Left lung (tissue), 14 donors: ENCODE measurements at places on chromosomes 16 and 17. TPM values are rescaled to one million over a fixed set of nuclear protein-coding genes. Genes with fewer than 3 reads are reported as not detected.

CPD gene
- total RNA-seq: 124 TPM

DGKE gene
- total RNA-seq: 7.3 TPM

PLA2G10 gene
- 18.6 TPM for total RNA-seq

ZNF652 gene
- 46.8 TPM for total RNA-seq

RGS9 gene
- total RNA-seq: 4.0 TPM

CDH15 gene
- total RNA-seq: 1.6 TPM

LDHD gene
- 7.3 TPM for total RNA-seq

KIF2B gene
- total RNA-seq: not detected

DNA sequence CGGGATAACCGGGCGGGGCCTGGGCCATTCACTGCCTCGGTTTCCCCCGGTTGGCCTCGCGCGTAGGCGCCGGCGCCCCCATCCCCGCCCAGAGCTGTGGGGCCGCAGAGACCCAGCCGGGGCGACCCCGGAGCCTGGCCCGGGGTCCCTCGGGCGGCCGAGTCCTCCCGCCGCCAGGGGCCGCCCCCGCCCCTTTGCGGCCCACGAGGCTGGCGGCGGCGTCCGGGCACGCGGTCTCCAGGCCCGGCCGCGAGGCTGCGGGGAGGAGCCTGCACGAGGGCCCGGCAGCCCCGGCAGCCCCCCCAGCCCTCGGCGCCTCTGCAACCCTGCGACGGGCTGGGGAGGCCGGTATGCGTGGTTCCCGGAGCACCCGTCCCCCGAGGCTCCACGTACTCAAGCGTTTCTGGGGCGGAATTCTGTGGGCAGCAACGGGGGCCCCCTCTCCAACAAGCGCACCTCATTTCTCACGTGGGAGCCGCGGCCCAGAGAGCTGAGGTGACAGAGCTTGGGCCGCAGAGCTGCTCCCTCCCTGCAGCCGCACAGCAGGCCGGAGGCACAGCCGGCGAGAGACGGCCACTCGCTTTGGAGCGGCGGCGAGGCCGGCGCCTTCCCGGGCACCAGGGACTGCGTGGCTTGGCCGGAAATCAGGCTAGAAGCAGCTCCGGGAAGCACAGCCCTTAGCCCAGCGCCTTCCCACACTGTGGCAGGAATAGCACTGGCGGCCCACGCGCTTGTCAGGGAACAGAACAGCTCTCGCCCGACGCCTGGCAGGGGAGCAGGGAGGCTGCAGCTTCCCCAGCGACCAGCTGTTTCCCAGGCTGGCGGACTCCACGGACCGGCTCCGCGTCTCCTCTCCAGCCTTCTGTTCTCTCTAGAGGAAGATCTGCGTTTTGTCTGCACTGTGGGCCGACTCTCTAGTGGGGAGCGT is 867 bp upstream of the LIMD2 start:
- peak overlapping the region; percentile 84 for H3K27ac ChIP-seq
- H3K4me1 ChIP-seq: peaks cover 3% of the 10 kb centered on the region
- no peaks in the 10 kb centered on the region for H3K27me3 ChIP-seq
- DNase-seq: peak; percentile 29
- H3K36me3 ChIP-seq: peaks cover 32% of the 10 kb centered on the region

DNA sequence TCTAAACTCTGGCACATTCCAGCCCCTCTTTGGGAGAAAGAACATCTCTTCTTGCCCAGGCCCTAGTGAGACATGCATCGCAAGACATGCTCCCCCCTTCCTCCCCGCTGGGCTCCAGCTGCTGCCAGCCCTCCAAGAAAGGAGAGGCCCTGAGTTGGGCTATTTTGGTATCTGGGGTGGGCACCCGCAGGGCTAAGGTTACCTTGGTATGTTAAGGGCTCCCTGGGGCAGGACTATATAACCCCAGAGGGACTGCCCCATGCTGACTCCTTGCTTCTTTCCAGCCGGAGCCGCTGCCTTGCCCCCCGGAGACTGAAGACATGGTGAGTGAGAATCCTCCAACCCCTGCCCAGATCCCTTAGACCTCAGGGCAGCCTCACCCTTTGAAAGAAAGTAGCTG is at the start of gene MYL11:
Gene MYL11, plus strand, starts transcription at position 265 of the 400 bp plus-strand sequence. Its CDS starts 56 bp downstream, at position 321.
- H3K4me3 ChIP-seq: no peak within 1 kb of the TSS
- peaks cover 31% of the 10 kb centered on the region for H3K4me1 ChIP-seq
- no peaks in the 10 kb centered on the region for H3K36me3 ChIP-seq
- H3K27me3 ChIP-seq: no peaks in the 10 kb centered on the region
- H3K27ac ChIP-seq: no peak within 1 kb of the TSS

DNA sequence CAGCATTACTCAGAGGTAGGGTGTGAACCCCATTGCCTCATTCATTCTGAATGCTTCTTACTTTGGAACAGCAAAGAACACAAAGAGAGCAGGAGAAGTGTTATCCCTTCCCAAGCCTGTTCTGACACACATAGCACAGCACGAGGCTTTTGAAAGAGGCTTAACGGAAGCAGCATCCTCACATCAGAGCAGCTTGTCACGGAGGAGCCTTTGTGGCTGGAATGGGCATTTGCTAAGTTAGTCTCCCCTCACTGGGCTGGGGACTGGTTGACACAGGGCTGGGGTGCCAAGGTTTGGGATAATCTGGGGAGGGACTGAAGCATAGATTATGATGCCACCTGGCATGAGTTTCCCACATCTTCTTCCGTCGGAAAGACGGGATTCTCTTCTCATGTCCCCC is 167.5 kb upstream of the DNAH9 start:
- DNase-seq: no peak
- H3K27me3 ChIP-seq: no peaks in the 10 kb centered on the region
- H3K4me3 ChIP-seq: no peak overlapping the region
- H3K36me3 ChIP-seq: no peaks in the 10 kb centered on the region
- no peak overlapping the region for H3K27ac ChIP-seq

DNA sequence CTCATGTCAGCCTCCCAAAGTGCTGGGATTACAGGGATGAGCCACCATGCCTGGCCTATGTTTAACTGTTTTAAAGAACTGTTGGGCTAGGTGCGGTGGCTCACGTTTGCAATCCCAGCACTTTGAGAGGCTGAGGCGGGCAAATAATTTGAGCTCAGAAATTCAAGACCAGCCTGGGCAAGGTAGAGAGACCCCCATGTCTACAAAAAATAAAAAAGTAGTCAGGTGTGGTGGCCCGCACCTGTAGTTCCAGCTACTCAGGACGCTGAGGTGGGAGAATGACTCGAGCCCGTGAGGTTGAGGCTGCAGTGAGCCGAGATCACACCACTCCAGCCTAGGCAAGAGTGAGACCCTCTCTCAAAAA is 1.9 kb upstream of the ITGAL start:
- H3K27me3 ChIP-seq: no peaks in the 10 kb centered on the region
- peaks cover 60% of the 10 kb centered on the region for H3K4me1 ChIP-seq
- H3K4me3 ChIP-seq: no peak overlapping the region
- peak overlapping the region; percentile 88 for H3K27ac ChIP-seq
- no peaks in the 10 kb centered on the region for H3K36me3 ChIP-seq
- DNase-seq: no peak

- H3K4me1 ChIP-seq: no peaks in the 10 kb centered on the region
- H3K36me3 ChIP-seq: no peaks in the 10 kb centered on the region
- no peak overlapping the region for H3K27ac ChIP-seq
- H3K4me3 ChIP-seq: no peak overlapping the region
- H3K27me3 ChIP-seq: no peaks in the 10 kb centered on the region
Measured at GRCh38 chr17:44518032-44518431, 14.8 kb upstream of the GPATCH8 start.

- H3K4me1 ChIP-seq: peaks cover 42% of the 10 kb centered on the region
- no peak overlapping the region for H3K4me3 ChIP-seq
- no peaks in the 10 kb centered on the region for H3K36me3 ChIP-seq
- no peaks in the 10 kb centered on the region for H3K27me3 ChIP-seq
- H3K27ac ChIP-seq: peak overlapping the region; percentile 75
Measured at GRCh38 chr16:48535831-48536613, 74.0 kb downstream of the N4BP1 start.

DNA sequence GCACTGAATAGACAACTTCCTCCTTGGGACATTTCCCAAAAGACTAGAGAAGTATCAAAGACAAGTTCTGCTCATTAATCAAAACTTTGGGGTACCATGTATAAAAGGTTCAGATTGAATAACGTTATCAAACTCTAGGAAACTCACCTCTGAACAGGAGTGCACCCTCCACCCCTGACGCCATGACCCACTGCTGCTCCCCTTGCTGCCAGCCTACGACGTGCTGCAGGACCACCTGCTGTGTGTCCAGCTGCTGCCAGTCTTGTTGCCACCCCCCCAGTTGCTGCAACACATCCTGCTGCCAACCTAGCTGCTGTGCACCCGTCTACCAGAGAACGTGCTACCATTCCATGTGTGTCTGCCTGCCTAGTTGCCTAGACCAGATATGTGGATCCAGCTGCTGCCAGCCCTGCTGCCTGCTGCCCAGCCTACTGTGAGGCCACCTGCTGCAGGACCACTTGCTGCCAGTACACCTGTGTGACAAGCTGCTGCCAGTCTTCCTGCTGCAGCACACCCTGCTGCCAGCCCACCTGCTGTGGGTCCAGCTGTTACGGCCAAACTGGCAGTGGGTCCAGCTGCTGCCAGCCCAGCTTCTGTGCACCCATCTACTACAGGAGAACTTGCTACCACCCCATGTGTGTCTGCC is 13.8 kb upstream of the KRTAP9-2 start:
- H3K4me3 ChIP-seq: no peak overlapping the region
- no peaks in the 10 kb centered on the region for H3K36me3 ChIP-seq
- no peaks in the 10 kb centered on the region for H3K27me3 ChIP-seq
- no peak overlapping the region for H3K27ac ChIP-seq
- H3K4me1 ChIP-seq: no peaks in the 10 kb centered on the region
- DNase-seq: peak; percentile 53

DNA sequence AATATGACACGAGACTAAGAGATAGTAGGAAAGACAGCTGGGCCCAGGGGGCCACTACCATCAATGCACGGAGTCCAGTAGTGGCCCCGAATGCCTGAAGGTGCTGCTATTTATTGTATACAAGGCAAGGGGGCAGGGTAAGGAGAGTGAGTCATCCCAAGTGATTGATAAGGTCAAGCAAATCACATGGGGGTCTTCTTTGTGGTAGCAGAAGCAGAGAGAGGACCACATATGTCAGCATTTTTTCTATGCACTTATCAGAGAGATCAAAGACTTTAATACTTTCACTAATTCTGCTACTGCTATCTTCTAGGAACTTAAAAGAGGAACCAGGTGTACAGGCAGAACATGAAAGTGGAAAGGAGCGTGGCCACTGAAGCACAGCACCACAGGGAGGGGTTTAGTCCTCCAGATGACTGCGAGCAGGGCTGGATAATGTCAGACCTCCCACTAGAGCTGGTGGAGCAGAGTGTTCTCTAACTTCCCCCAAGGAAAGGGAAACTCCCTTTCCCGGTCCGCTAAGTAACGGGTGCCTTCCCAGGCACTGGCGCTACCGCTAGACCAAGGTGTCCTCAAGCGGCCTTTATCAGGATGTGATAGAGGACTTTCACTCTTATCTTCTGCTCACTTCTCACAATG is 26.4 kb upstream of the ARL4D start:
- peaks cover 8% of the 10 kb centered on the region for H3K4me1 ChIP-seq
- H3K4me3 ChIP-seq: no peak overlapping the region
- no peaks in the 10 kb centered on the region for H3K27me3 ChIP-seq

GRCh38 chr17:55236316-55236715 is 28.4 kb upstream of the HLF start:
- no peak overlapping the region for H3K27ac ChIP-seq
- no peak overlapping the region for H3K4me3 ChIP-seq
- no peak for DNase-seq
- H3K27me3 ChIP-seq: no peaks in the 10 kb centered on the region
- no peaks in the 10 kb centered on the region for H3K36me3 ChIP-seq
- peaks cover 5% of the 10 kb centered on the region for H3K4me1 ChIP-seq

- H3K27ac ChIP-seq: no peak overlapping the region
- DNase-seq: no peak
- H3K4me3 ChIP-seq: peak overlapping the region; percentile 48
- no peaks in the 10 kb centered on the region for H3K36me3 ChIP-seq
Measured at GRCh38 chr16:19883966-19884485, 622 bp downstream of the GPRC5B start.

GRCh38 chr16:11165894-11166665 is 89.9 kb downstream of the SOCS1 start:
- H3K27me3 ChIP-seq: no peaks in the 10 kb centered on the region
- DNase-seq: no peak
- H3K4me1 ChIP-seq: no peaks in the 10 kb centered on the region
- no peaks in the 10 kb centered on the region for H3K36me3 ChIP-seq
- H3K4me3 ChIP-seq: no peak overlapping the region

DNA sequence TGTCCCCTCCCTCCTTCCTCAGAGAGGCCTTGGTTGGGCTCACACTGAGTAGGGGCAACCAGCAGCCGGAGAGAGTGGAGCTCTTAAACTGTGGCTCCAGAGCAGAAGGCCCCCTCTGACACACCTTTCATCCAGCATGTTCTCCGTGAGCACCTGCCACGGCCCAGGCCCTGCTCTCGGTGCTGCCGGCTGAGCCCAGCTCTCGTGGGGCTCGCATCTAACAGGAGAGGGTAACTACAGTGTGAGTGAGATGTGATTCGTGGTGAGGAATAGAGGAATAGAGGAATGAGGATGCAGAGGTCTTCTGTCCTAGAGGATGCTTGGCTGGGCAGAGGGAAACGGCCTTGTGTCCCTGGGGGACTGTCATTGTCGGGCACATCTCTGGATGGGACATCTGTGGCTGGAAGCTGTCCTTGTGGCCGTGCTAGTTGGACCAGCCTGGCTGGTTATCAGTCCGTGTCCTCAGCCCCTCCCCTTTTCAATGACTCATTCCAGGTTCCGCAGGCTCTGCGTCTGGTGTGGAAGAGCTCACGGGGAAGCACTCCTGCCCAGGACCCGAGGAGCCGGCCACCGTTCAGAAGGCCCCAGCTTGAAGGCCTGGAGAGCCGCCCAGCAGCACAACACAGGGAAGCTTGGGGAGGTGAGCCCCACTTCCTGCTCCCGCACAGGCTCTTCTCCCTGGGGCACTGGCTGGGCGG is 11.9 kb upstream of the DNASE1 start:
- no peaks in the 10 kb centered on the region for H3K27me3 ChIP-seq
- DNase-seq: no peak
- no peak overlapping the region for H3K27ac ChIP-seq
- peaks cover under 1% of the 10 kb centered on the region for H3K4me1 ChIP-seq

DNA sequence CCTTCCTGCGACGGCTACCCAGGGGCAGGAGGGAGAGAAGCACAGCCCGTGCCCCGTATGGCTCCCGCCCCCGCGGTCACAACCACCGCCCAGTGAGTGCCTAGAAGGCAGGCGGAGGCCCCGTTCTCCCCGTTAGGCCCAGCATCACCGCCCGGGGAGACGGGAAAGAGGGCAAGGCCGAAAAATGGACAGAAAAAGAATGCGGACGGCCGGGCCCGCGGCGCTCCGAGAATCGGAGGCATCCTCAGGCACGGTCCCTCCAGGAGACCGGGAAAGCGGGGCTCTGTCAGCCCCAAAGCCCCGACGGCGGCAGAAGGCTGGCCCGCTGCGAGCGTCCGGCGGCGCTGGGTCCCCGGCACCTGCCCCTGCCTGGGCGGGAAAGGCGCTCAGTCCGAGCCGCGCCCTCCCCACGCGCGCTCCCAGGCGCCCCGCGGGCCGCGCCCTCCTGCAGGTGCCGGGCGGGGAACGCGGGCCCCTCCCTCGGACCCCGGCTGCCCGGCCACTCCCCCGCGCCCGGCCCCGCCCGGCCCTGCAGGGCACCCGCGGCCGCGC is 407 bp downstream of the MCRIP1 start:
- no peaks in the 10 kb centered on the region for H3K36me3 ChIP-seq
